ENCODE measurements at places on chromosomes 16 and 17. TPM values are rescaled to one million over a fixed set of nuclear protein-coding genes. Genes with fewer than 3 reads are reported as not detected.

Gene TLCD3B
- polyA plus RNA-seq = 0.22 TPM

DNA sequence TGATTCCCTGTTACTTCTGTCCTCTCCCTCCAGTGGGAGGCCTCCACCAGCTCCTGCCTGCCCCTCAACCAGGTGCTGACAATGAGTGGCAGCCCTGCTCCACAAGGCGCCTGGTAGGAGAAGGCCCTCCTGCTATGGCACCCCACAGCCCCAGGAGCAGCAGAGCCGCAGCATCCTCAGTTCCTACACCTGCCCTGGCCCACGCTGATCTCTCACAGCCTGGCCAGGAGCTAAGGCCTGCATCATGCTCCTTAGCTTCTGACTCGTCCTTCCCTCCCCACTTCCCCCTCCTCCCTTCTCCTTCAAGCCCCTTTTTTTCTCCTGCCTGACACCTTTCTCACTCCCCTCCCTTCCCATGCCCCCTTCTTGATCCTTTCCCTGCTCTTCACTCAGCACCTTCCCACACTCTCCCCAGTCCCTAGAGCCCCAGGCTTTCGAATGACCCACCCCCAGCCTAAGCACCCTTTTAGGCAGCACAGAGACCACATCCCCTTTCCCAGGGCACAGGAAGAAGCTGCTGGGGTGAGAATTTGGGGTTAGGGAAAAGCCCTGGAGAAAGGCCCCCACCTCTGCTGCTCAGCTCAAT is 6.5 kb downstream of the PROCA1 start:
- no peak for DNase-seq

DNA sequence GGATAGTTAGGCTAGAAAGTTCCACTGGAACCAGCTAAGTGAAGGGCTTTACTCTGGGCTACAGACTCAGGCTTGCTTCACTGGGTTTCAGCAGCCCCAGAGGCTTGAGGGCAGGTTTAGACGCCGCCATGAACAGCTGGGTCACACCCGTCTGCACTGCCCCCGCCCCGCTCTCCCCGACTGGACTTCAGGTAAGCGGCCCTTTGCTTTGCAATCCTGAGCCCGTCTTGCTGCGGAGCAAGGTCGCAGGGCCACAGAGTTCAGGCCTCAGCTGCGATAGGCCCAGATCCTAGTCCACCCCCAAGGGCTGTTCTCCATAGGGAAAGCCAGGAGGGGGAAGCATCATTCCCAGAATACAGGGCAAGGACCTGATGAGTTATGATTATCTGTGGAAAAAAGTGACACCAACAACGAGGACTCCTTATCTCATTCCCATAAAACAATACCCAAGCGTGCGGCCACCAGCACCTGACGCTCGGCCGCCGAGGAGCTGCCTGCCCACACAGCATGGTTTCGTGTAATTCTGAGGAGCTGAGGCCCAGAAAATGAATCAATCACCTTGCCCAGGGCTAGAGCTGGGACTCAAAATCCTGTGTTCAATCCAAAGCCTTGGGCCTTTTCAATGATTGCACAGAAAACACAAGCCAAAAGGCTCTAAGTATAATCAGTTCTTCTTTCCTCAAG is 20.4 kb downstream of the MEAK7 start:
- DNase-seq = no peak

DNA sequence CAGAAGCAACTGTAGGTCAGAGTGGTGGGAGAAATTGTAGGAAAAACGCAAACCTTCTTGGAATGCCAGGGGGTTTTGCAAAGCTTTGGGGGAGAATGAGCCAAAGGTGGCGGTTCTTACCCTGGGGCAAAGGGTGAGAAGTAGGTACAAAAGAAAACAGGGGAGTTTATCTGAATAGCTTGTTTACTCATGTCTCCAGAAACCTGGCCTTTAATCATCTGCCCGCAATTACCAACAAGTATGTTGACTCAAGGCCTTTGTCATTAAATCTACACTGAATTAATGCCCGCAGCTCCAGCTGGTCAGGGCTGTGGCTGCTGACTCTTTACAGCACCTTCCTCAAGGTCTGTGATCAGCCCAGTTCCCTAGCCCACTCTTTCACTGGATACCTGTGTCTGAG is 320.1 kb downstream of the CBLN1 start:
- no peak for DNase-seq

Gene KRTAP3-1
- polyA plus RNA-seq = not detected

DNA sequence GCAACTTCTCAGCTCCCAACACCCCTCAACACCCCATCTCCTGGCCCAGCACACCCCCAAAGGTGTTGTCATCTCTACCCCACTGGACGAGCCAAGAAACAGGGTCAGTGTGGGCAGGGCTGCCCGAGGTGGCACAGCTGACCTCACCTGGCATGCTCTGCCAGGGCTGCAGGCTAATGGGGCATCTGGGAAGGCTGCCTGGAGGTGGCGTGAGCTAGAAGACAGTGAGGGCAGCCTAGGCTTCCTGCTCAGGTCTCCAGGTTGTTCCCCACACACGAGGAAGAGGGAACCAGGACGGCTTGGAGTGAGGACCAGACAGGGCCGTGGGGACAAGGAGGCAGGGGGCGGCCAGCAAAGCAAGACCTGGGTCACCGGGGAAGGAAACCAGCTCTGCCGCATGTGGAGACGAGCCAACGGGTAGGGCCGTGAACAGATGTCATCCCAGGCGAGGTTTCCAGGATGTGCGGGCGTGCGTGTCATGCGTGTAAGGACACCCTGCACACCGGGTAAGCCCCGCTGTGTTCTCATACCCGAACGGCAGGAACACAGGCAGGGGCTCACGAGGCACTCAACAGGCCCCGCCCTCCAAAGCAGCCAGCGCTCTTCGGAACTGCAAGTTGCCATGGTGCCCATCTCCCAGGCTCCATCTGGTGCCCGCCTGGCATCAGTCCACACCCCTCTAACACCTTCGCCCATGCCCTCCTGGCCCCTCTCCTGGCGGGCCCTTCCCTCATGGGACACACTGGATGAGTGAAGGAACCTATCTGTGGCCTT is 29.6 kb upstream of the PVALEF start:
- DNase-seq = no peak

Gene CCL15
- 1.3 TPM for polyA plus RNA-seq

Gene PRR35
- not detected for polyA plus RNA-seq

Gene MT1H
- not detected for polyA plus RNA-seq

DNA sequence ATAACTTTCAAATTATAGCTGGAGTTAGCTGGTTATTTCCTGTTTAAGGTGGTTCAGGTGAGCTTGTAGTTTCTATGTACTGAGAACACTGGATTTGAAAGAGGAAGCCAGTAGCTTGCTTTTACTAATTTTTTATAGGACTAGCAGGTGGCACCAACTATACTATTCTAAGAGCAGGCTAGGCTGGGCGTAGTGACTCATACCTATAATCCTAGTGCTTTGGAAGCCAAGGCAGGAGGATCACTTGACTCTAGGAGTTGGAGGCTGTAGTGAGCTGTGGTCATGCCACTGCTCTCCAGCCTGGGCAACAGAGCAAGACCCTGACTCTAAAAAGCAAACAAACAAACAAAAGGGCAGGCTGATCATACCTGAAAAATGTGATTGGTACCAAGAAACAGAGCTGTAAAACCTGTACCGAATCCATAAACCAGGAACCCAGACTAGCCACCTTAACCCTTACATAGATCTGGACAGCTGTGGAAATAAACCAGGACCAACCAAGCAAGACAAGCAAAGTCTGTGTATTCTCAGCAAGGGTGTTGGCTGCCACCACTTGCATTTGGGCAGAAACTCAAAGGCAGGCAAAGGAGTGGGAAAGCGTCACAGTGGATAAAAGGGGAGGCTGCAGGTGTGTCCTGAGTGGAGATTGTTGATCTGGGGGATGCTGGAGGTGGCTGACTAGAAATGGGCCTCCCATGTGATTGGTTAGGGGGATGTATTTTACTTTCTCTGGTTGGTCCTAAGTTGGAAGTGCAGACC is 36.3 kb downstream of the SLC47A1 start:
- DNase-seq = no peak
